ENCODE measurements at places on chromosomes 2 and 18. TPM values are rescaled to one million over a fixed set of nuclear protein-coding genes. Genes with fewer than 3 reads are reported as not detected.

DNA sequence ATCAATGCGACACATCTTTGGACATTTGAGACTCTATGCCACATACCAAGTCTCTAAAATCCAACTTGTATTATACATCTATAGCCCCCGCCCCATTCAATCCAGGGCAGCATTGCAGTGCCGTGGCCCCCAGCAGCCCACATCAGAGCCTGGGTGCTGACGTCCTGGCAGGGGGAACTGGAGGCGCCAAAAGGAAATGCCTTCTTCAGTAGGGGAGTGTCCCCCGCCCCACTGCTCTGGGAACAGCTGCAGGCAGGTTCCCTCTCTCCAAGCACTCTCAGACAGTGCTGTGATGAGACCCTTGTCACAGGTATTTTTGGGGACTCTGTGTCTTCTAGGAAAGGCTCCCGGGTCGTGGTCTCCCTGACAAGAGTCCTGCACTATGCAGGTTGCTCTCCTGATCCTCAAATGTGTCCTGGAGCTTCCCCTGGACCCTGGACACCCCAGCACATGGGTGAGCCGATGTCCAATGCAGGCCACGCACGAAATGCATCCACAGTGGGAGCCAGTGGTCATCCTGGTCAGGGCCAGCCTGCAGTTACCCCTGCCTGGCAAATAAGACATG, 188.7 kb downstream of the RTP5 start:
- ATAC-seq: no peak

DNA sequence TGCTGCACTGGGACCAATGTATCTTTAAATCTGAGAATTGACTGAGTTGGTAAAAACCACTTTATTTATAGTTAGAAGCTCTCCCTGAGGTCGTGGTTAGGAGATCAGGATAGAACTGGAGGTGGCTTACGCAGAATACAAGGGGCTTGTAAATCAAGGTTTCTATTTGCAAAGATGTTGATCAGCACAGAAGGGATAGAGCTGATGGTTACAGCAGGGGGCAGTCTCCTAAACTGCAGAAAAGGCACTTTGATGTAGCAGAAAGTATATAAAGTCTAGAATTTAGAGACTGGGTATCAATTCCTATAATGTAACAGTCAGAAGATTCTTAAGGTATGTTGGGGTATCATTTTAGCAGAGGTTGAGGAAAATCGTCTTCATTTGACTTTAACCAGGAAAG, 25.2 kb upstream of the ACVR1 start:
- ATAC-seq: no peak

CYRIA gene
- total RNA-seq: 0.06 TPM

DNA sequence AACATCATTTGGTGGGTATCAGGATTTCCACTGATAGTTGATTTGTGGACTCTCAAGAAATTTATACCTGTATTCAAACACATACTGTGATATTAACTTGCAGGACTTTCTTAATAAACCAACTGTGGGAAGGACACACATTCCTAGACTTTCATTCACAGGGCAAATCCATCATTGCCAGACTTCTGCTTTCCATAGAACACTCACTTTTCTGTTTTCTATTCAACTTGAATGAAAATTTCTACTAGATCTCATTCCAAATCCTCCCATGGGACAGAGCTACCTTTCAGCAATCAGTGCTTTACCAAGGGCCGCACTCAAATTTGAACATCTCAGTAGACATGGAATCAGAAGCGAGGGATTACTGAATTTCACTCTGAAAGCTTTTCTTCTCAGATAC, 612.5 kb downstream of the IRS1 start:
- ATAC-seq: no peak

DNA sequence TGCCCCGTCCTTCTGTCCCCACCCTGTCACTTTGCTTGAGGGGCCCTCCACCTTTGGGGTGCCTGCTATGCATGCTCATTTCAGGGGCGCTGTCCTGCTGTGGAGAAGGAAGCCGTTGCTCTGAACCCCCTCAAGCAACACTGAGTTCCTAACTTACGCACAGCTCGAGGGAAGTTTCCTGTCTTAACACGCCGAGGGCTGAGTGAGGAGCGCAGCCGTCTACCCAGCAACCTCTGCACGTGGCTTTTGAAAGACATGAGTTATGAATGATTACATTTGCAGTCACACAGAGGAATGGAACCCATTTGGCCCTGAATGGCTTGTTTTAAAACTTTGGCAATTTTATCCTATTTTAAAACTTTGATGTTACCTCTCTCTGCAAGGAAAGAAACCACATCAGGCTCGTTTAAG, 14.0 kb downstream of the RAMP1 start:
- ATAC-seq: no peak

GRCh38 chr2:231514951-231515297, 15.3 kb downstream of the NMUR1 start:
- no peak for ATAC-seq

DNA sequence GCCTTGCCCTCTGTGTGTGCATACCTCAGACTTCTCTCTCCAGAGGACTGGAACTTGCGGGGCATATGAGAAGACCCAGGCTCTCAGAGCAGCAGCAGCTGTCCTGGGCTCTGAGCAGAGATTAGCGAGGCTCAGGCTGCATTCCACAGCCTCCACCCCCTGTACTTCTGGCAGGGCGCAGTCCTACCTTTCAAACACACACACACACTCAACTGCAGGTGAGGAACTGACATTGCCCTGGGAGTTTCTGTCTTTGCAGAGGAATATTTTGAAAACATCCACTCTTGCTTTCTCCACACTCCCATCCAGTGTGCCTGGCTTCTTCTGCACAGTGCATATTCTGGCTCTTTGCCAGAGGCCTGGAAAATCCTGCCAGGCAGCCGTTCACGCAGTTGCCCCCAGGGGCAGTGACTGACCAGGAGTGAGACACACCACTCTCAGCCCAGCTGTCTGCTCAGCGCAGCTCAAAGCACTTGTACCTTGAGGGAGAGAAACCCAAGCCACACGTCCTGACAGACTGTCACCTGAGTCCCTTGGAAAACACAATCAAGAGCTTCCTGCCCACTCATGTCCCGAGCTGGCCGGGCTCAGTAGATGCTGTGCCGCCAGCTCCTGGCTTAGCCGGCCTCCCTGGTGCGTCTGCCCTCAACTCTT, 460.8 kb downstream of the RNF144A start:
- no peak for ATAC-seq

ANKRD30B gene
- not detected for total RNA-seq

DNA sequence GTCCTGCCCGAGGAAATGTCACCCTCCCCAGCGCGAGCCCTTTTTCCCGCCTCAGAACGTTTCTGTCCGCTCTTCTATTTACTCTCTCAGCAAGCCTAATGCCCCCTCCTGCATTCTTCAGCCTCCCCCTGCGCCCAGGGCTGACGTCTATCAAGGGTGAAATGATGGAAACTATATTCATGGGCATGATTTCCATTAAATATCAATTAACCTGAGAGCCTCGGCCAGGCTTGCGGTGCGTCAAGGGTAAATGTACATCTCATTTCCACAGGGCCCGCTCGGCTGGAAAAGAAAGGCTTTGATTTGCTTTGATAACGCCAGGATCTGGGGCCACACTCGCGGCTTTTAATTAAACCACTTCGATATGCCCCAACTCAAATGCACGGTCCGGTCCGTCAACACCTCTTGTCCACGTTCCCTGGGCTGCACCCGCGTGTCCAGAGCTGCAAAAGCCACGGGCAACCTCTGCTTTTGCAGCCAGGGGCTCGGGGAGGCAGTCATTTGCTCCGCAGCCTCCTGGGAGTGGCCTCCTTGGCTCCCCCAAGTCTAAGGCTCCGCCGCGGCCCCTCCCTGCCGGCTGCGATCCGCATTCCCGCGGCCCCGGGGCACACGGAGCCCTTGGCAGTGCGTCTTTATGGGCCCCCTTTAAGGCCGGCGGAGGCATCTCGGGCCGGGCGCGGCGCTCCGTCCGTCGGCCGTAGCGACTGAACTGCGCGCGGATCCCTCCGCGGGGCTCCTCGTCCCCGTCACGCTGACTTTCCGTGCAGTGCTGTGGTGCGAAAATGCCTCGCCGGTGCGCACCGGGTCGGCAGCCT, at the start of gene HOXD8:
Gene HOXD8, plus strand, starts transcription at position 724 of the 815 bp plus-strand sequence. CDS start 662 bp downstream, outside the sequence.
- no peak for ATAC-seq

DNA sequence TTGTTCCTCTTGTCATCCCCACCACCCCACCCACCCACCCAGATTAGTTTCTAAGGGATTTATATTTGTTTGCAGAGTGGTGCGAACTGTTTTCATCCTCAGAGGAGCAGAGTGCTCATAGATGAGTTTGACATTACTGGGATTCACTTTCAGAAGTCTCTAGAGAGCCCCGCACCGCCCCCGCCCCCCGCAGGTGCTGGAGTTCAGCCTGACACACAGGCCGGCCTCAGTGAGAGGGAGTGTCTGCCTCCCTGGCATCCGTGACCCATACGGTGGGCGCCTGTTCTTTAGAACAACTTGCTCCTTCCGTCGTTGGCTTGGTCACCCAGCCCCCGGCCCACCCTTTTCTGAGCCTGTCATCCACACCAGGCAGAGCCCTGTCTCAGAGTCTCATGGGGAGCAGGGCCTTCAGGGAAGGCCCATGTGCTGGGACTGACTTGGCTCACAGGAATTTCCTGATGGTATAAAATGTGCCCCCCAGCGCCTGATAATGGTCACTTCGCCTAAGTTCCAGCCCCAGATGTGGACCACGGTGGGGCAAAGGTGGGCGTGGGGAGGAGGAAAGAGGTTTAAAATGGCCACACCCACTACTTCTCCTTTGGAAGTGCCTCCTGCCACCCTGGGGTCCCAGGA, 44.3 kb downstream of the HPCAL1 start:
- ATAC-seq: no peak

- ATAC-seq: peak; percentile 45
Measured at GRCh38 chr2:151289972-151290866, 751 bp upstream of the NMI start.

GRCh38 chr2:73281244-73281643, 3.0 kb downstream of the FBXO41 start:
- no peak for ATAC-seq

DNA sequence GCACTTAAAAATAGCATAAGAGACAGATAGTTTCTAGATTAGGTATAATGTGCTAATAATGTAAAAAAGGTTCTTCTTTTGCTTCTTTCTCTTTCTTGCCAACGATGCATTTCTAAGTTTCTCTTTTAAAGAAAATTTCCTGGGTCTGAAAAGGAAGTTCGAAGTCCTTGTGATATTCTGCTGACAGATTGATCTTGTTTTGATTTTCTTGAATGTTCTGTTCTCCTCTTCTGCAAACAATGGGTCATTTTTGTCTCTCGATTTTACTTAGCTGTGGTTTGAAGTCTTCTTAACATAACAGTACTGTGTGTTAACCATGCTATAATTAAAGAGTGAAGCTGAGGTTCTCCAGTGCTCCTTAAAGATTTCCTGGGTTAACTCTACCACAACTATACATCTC, 61.1 kb upstream of the ACYP2 start:
- ATAC-seq: peak; percentile 90

GRCh38 chr2:140943867-140944266, 1186.9 kb downstream of the LRP1B start:
- ATAC-seq: no peak

NFATC1 gene
- 20.3 TPM for total RNA-seq

GRCh38 chr2:125042727-125043126, 1017.6 kb downstream of the CNTNAP5 start:
- ATAC-seq: no peak

CCDC85A gene
- total RNA-seq: not detected

GRCh38 chr2:239193401-239193811, 207.4 kb downstream of the HDAC4 start:
- ATAC-seq: no peak

- ATAC-seq: peak; percentile 86
Measured at GRCh38 chr2:38722271-38723061, 28.7 kb downstream of the SRSF7 start.

DNA sequence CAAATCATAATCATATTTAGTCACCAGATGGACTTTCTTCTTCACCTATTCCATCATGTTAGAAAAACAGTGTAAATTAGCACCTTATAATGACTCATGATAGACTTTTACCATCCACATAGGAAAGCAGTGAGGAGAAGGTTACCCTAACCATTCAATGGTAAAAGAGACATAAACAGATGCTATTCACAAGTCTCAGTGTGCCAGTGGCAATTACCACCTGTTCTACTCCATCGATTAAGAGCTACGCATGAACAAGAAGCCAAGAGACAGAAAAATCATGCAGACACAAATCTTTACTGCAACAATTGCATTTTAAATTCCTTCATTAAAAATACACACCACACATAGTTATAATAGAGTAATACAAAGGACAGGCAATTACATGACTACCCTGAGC, 106.7 kb upstream of the CHAC2 start:
- no peak for ATAC-seq

GRCh38 chr18:25831301-25831701, 259.1 kb downstream of the SS18 start:
- no peak for ATAC-seq

ARHGAP25 gene
- 54.0 TPM for total RNA-seq

DNA sequence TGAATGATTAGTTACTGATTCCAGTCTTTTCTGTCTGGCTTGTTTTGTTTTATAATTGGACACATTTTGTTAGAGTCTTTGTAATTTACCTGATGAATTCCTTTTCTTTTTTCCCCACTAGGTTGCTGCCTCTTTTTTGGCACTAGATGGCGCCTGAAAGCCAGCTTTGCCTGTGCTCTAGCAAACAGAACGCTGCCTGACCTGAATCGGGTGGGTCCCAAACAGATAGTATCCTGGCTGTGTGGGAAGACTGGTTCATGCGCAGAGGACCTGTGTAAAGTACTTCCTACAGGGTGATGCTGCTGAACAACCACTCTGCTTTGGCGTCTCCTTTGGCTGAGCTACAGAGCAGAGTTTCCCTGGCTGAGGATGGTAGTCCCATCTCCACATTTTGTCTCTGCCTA, 288.2 kb downstream of the IKZF2 start:
- ATAC-seq: peak; percentile 54

ERBB4 gene
- not detected for total RNA-seq

DNA sequence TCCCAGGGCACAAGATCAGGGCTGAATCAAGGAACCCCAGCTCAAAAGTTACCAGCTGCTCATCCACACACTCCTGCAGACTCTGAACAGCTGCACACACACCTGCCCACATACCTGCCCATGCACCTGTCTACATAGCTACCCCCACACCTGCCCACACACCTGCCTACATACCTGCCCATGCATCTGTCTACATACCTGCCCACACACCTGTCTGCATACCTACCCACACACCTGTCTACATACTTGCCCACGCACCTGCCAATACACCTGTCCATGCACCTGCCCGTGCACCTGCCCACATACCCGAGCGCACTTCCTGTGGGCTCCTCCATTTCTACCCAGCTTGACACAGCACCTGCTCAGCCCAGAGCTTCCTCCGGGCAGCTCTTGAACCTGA, 122.8 kb upstream of the AGAP1 start:
- no peak for ATAC-seq

DNA sequence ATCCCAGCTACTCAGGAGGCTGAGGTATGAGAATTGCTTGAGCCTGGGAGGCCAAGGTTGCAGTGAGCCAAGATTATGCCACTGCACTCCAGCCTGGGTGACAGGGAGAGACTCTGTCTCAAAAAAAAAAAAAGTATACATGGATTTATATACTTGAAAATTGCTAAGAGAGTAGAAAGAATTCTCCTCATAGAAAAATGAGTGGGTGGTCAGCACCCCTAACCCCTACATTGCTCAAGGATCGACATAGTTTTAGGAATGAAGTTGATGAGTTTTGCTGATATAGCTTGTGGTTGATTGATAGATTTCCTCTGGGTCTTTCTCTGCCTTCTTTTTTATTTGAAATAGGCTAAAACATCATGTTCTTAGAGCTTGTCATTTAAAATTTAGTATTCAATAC, 58.9 kb downstream of the EML4 start:
- no peak for ATAC-seq

Measured in activated T-helper 17 cell treated with anti-CD3 and anti-CD28 coated beads, Interleukin-2, amount 50 U/mL, for 72 hours (primary cell).